Stimulated activated CD8-positive, alpha-beta memory T cell treated with anti-CD3 and anti-CD28 coated beads, Interleukin-2, amount 100 ng/mL, for 1 hour (primary cell): ENCODE measurements at places on chromosomes 4 and X.

DNA sequence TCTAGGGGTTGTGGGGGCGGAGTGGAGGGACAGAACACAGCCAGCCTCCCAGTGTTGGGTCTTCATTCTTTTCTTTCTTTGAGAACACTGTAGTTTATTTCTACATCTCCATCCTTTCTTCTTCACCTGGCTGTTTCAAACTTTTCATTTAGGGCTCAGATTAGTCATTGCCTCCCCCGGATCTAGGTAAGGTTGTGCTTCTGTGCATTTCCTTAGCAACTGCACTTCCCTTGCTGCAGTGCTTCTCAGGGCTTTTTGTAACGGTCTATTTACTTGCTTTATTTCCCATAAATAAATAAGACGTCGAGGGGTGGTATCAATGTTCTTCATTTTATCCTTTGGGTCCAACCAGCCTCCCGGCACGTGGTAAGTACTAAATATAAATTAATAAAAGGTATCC lies 31.3 kb downstream of the ADGRL3 start:
- no peak for DNase-seq

- DNase-seq: no peak
These were observed 127.1 kb downstream of the FBXO8 start for GRCh38 chr4:174156239-174156826.

DNA sequence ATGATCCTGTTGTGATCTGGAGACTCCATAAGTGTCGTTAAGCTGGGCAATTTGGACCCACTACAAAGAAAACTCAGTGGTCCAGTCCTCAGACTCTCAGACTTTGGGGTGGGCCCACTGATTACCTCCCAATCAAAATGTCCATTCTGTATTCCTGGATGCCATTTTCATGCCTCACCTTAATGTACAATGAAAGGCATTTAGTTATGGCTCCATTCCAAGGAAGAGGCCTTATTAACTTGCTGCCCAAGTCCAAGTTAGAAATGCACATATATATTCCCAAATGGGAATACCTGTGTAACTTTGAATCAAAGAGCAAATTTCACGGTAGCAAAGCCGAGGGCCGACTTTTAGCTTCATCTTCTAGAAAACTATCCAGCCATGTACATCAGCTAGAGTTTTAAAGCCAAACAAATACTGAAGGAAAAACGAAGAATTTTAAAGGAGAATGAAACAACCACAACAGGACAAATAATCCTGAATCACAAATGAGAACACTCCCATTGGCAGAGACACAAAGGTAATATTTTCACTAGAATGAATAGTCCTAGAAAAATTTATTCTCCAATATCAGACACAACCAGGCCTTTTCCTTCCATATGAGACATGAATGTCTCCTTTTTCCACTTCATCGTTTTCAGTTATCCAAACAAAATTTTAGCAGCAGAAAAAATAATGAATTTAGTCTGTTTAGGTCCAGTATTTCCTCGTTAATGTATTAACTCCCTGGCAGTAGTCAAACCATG lies 63.7 kb upstream of the HHIP start:
- no peak for DNase-seq

- no peak for DNase-seq
These were observed 31.0 kb downstream of the CLDN2 start for GRCh38 chrX:106951230-106951629.

DNA sequence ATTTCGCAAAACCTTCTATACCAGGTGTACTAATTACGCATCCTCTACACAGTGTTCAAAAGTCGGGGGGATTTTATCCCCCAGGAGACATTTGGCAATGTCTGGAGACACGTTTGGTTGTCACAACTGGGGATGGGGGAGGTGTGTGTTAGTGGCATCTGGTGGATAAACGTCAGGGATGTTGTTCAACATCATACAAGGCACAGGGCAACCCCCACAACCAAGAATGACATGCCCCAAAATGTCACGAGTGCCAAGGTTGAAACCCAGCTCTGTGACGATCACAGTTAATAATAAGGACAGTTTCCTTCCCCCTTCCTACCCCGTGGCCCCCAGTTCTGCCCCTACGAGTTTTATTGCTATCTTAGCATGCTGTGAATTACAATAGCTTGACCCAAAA lies 15.9 kb upstream of the SEL1L3 start:
- no peak for DNase-seq

- no peak for DNase-seq
These were observed 5.6 kb downstream of the CYSLTR1 start for GRCh38 chrX:78321809-78322208.

GRCh38 chr4:145735827-145736226 lies 55.9 kb downstream of the C4orf51 start:
- no peak for DNase-seq

- DNase-seq: no peak
These were observed 189.7 kb downstream of the TSPAN5 start for GRCh38 chr4:98468709-98469108.

GRCh38 chrX:65667157-65667502 lies 324 bp upstream of the MSN start:
- no peak for DNase-seq

DNA sequence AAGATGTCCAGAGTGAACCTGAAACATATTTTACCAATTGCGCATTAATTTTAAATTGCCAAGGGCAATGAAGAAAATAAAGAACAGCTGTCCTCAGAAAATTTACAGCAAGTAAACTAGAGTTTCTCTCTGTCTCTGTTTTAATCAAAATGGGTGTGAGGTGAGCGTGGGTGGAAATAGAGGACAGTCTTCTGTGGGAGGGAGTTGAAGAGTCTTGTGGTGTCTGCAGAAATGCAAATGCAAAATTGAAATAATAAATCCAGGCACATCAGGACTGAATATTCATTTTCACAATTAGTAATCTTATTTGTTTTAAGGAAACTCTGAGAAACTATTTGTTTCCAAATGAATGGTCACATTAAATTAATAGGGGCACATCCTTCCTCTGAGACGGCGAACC lies 192.0 kb downstream of the ARHGAP10 start:
- DNase-seq: no peak

- no peak for DNase-seq
These were observed 50.8 kb downstream of the LRP2BP start for GRCh38 chr4:185344743-185345538.

DNA sequence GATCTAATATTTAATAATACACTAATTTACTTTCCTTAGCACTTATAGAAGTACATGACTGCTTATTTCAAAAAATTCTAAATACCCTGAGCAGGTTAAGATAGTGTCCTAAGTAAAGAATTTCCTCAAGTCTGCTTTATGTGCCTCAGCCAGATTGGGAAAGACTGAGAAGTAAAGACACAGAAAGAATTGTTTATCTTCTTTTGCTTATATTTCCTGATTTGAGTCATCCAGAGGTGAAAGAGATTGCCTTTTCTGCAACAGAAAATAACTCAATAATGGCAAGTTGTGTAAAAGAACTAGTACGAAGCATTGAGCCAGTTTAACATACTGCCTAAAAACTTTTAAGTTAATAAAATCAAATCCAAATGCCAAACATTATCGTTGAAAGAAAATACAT lies 45.0 kb downstream of the NAF1 start:
- DNase-seq: no peak

DNA sequence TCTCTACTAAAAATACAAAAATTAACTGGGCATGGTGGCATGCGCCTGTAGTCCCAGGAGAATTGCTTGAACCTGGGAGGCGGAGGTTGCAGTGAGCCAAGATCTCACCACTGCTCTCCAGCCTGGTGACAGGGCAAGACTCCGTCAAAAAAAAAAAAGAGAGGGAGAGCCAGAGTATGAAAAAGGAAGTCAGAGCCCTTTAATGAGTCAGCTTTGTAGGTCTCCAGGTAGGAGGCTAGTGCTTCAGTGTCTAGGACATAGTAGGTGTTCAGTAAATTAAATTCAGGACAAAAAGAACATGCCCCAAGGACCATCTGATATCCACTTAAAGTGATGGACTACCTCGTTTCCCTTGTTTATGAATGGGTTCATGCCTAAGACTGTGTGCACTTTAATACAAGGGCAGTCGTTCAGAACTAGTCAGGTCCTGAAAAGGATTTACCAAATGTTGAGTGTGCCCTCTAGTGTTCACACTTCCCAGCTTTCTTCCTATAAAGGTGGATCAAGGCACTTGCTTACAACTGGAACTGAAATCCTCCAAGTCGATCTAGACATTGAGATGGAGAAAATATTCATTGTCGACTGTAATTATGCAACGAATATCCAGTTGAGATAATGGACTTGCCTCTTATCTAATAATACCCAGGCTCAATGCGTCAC lies 29.0 kb downstream of the F9 start:
- DNase-seq: no peak

DNA sequence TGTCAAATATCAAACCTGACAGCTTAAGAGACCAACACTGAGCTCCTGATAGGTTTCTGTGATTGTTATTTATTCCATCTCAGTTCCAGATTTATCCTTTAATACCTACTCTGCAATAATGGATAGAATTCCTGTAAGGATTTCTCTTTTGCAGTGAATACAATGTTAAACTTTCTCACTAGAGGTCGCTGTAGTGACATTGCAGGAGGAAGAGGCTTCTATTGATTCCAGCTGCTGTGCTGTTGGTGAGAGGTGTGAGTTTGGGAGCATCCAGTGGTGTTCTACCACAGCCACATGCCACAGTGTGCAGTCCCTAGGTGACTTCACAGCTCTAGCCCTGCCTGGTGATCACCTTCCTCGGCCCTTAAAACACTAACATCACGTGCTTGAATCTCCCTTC lies 34.6 kb upstream of the DCAF8L2 start:
- DNase-seq: no peak

GRCh38 chr4:37244583-37245390 lies at the start of gene NWD2:
TSS of gene NWD2 (plus strand) at chr4:37244743. CDS start at chr4:37245068, 325 bp downstream.
- no peak for DNase-seq

GRCh38 chrX:84339507-84340364 lies 151.7 kb upstream of the RPS6KA6 start:
- DNase-seq: no peak

DNA sequence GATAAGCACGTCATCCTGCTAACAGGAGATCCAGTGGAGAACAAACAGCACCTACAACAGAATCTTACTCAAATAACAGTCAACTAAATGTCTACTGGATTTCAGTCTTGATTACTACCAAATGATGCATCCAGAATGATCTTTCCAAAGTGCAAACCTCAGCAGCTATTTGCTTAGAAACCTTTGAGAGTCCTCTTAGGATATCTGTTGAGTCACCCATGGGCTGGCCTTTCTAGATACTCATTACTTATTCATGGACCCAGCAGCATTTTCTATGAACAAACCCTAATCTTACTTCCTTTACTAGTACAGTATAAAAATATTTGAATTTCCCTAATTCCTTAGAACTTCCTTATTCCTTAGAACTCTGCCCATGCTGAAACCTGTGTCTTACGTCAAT lies 118.5 kb upstream of the PABPC4L start:
- no peak for DNase-seq

- DNase-seq: no peak
These were observed 20.5 kb downstream of the ARSJ start for GRCh38 chr4:113958766-113959538.

DNA sequence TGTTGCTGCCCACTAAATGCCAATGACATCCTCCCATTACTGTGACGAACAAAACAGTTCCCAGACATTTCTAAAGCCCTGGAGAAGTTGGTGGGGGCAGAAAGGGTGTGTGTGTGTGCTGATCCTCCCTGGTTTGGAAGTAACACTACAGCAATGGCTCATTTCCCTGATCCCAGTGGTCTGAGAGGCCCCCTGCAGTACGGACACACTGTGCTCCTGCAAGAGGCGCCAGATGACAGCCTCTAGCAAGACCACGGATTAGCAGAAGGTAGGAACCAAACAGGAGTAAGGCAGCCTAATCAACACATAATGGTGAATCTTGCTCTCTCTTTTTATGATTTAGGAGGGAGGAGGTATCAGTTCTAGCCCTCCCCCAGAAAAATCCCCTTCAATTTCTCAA lies 49.6 kb downstream of the CHRDL1 start:
- no peak for DNase-seq

DNA sequence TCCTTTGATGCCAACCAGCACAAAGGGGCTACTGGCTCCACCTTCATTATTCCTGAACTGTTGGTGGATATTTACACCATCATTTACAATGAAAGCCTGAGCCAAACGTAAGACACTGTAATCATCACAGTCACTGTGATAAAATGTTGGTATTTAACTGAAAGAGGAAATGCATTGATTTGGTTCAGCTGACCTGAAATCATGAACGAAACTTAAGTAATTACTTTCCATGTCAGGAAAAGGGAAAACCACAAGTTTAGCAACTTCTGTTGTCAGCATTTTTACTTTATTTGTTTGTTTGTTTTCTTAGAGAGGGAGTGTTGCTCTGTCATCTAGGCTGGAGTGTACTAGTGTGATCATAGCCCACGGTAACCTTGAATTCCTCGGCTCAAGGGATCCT lies 247.8 kb upstream of the FAM47A start:
- no peak for DNase-seq

- no peak for DNase-seq
These were observed 28.5 kb upstream of the TEX13C start for GRCh38 chrX:125291124-125291523.

GRCh38 chr4:12791536-12791935 lies 692.6 kb downstream of the RAB28 start:
- no peak for DNase-seq

DNA sequence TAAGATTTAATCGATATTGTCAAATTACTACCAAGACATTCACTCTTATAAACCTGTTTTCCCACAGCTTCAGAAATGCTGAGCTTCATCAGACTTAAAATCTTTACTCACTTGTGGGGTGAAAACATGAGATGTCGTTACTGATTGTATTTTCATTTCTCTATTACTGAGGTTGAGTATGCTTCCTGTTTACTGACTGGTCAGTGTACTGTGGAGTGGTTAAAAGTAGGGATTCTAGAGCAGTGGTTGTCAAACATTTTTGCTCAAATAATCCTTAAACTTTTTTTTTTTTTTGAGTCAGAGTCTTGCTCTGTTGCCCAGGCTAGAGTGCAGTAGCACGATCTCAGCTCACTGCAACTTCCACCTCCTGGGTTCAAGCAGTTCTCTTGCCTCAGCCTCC lies 50.3 kb downstream of the NSUN7 start:
- no peak for DNase-seq

GRCh38 chr4:7418131-7418943 lies 16.4 kb downstream of the PSAPL1 start:
- no peak for DNase-seq

- DNase-seq: no peak
These were observed 491.6 kb upstream of the AADAT start for GRCh38 chr4:170581322-170581721.

DNA sequence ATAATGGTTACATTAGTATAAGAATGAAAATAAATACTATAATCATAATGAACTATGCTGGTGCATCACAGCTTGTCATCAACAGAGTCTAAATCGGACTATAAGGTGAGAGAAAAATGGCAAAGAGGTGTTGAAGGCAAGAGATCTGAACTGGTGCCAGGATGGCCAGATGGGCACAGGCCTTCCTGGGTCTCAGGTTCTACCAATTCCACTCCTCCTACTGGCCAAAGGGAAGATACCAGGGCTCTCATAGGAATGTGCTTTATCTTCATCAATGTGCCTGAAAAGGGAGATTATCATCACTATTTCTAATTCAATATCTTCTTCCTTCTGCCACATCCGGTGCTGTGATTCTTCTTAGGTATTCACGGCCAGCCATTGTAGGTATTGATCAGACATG lies 107.6 kb downstream of the GASK1B start:
- no peak for DNase-seq

- DNase-seq: no peak
These were observed 7.9 kb upstream of the FGF13 start for GRCh38 chrX:138719396-138719795.
